Aortic smooth muscle cell (primary cell): ENCODE measurements at places on chromosomes 4 and X. TPM values are rescaled to one million over a fixed set of nuclear protein-coding genes. Genes with fewer than 3 reads are reported as not detected.

Gene SPANXD
- total RNA-seq, result not detected in 2 replicates

Gene CSAG3
- total RNA-seq, result not detected in 2 replicates

Gene XKRX
- total RNA-seq, result under 0.01 TPM in 1 of 2 replicates, not detected in the other

Gene CRMP1
- 0.06 and 0.13 TPM in 2 replicates for total RNA-seq

Gene TSPAN7
- 0.19 and 0.40 TPM in 2 replicates for total RNA-seq

Gene UFSP2
- total RNA-seq, result 53.8 and 67.8 TPM in 2 replicates

Gene RAI2
- total RNA-seq, result 1.6 and 3.0 TPM in 2 replicates

Gene MAGEA11
- total RNA-seq, result not detected in 2 replicates

Gene DRD5
- not detected in 2 replicates for total RNA-seq

Gene RAB33A
- 0.53 and 0.93 TPM in 2 replicates for total RNA-seq

Gene GPR173
- 1.2 and 1.7 TPM in 2 replicates for total RNA-seq

Gene ANK2
- total RNA-seq, result 226 and 261 TPM in 2 replicates

Gene F8A3
- 0.92 and 0.99 TPM in 2 replicates for total RNA-seq

Gene MFAP3L
- 0.44 and 0.79 TPM in 2 replicates for total RNA-seq

Gene SH3RF1
- total RNA-seq, result 35.0 and 45.0 TPM in 2 replicates

Gene PLK4
- total RNA-seq, result 7.0 and 15.7 TPM in 2 replicates

Gene NAP1L2
- 1.2 and 2.2 TPM in 2 replicates for total RNA-seq

Gene FAM184B
- total RNA-seq, result not detected in 2 replicates

Gene ETDB
- total RNA-seq, result not detected in 2 replicates

Gene IL2
- total RNA-seq, result not detected in 2 replicates

Gene GPR34
- not detected in 2 replicates for total RNA-seq

Gene DACH2
- total RNA-seq, result not detected in 2 replicates

Gene LGI2
- total RNA-seq, result 1.1 and 1.6 TPM in 2 replicates

Gene LPAR4
- total RNA-seq, result 0.53 and 0.75 TPM in 2 replicates

Gene CXCL11
- total RNA-seq, result under 0.01 TPM in 1 of 2 replicates, not detected in the other

Gene SPANXA1
- not detected in 2 replicates for total RNA-seq

Gene RAB40AL
- 0.26 and 0.37 TPM in 2 replicates for total RNA-seq

Gene SPANXB1
- total RNA-seq, result not detected in 2 replicates

Gene F8A2
- total RNA-seq, result not detected in 2 replicates

Gene MAGED1
- total RNA-seq, result 129 and 158 TPM in 2 replicates

Gene TMSB4X
- total RNA-seq, result 7,855 and 13,296 TPM in 2 replicates

Gene FAM114A1
- 416 and 446 TPM in 2 replicates for total RNA-seq

Gene HTN1
- not detected in 2 replicates for total RNA-seq

Gene TRIM75
- total RNA-seq, result not detected in 2 replicates

Gene NEUROG2
- total RNA-seq, result not detected in 2 replicates

Gene CCSER1
- under 0.01 and 0.13 TPM in 2 replicates for total RNA-seq
